ENCODE measurements at places on chromosomes 7 and 10. TPM values are rescaled to one million over a fixed set of nuclear protein-coding genes. Genes with fewer than 3 reads are reported as not detected.

Gene PDZD7
- 3.9 TPM for polyA plus RNA-seq

Gene GDF10
- polyA plus RNA-seq = not detected

Gene EVX1
- not detected for polyA plus RNA-seq

Gene LMTK2
- 3.6 TPM for polyA plus RNA-seq

Gene NT5C2
- polyA plus RNA-seq = 34.7 TPM

Gene GNAT3
- not detected for polyA plus RNA-seq

Gene PPP1R17
- polyA plus RNA-seq = not detected

Gene OPTN
- polyA plus RNA-seq = 92.0 TPM

Gene CPA2
- 0.38 TPM for polyA plus RNA-seq

- no peak overlapping the region for H3K4me3 ChIP-seq
- H3K27me3 ChIP-seq = no peaks in the 10 kb centered on the region
- no peak overlapping the region for H3K27ac ChIP-seq
- H3K4me1 ChIP-seq = no peaks in the 10 kb centered on the region
- DNase-seq = peak; percentile 85
Observed at GRCh38 chr10:49298671-49298982, 343 bp upstream of the C10orf71 start.

GRCh38 chr7:157679607-157680006 is 342.8 kb downstream of the DNAJB6 start:
- no peak overlapping the region for H3K4me3 ChIP-seq
- peaks cover 2% of the 10 kb centered on the region for H3K27me3 ChIP-seq
- no peak for DNase-seq
- H3K36me3 ChIP-seq = no peaks in the 10 kb centered on the region

DNA sequence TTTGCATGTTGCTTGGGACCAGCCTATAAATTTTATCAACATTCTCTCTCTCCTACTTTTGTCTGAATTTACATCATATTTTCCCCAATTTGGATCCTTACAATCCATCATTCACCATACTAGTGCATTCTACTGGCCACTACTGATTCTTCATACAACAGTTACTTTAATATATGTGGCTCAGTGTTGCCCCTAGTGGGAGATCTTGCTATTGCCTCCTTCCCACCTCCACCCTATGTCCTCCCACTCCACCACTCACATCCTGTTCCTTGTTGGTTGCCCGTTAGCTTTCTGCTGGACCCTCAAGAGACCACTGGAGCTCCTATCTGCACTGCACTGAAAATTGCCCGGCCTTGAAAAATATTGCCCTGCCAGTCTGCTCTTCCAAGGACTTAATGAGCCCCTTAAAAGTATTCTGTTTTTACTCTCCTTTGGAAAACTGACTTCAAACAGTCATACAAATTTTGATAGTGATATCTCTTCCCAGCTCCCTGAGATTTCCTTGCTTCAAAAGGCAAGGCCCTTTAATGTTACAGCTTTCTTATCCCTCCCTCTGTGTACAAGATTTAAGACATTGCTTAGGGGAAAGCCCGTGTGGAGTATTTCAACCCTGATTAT is 243.2 kb upstream of the TMEM229A start:
- no peaks in the 10 kb centered on the region for H3K36me3 ChIP-seq
- H3K27me3 ChIP-seq = no peaks in the 10 kb centered on the region
- no peaks in the 10 kb centered on the region for H3K4me1 ChIP-seq
- no peak for DNase-seq
- H3K27ac ChIP-seq = no peak overlapping the region

DNA sequence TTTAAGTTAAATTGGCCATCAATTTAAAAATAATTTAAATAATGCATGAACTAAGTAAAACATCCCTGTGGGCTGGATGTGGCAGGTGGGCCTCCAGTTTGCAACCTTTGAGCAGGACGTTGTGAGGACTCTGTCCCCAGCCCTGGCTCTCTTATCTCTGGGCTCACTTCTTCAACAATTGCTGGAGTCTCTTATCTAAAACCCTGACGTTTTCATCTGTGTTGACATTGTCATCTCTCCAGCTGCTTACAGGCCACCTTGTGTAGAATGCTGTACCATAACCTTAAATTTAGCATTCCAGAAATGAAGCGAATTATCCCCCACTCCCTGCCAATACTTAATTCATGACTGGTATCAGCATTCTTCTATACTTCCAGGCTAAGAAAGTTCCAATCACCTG is 3.2 kb upstream of the KIF5B start:
- no peaks in the 10 kb centered on the region for H3K36me3 ChIP-seq
- no peak overlapping the region for H3K27ac ChIP-seq
- H3K4me3 ChIP-seq = no peak overlapping the region
- H3K27me3 ChIP-seq = no peaks in the 10 kb centered on the region
- H3K4me1 ChIP-seq = no peaks in the 10 kb centered on the region

DNA sequence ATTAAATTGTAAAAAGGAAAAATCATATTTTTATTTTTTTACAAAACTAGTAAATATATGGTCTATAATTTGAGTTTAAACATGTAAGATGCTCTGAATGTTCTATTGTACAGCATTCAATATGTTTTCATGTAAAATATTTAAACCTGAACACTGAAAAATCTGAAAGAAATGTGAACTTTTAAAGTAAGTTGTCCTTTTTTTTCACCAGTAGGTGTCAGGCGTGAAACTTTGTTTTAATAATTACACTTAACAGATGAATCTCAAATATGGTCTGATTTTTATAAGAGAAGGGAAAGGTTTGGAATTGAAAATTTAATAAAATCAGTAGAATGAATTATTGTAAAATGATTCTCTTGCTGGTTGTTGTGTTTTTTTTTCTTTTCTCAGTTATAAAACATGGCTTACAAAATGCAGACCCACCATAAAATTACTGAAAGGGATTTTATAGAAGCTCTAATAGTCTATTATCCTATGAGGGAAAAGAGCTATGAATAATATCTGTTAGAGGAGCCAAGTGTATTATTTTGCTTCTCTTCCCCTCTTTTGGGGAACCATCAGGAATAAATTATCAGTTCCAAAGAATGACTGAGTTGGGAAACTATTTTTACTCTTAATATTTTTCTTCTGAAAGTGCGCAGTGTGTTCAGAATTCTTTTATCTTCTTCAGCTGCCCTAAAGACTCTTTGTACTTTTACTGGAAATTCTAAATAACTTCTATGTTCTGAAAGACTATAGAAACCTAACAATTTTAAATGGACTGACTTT is 217.7 kb upstream of the FZD1 start:
- peaks cover 3% of the 10 kb centered on the region for H3K4me1 ChIP-seq
- no peak overlapping the region for H3K27ac ChIP-seq
- no peak overlapping the region for H3K4me3 ChIP-seq
- H3K36me3 ChIP-seq = no peaks in the 10 kb centered on the region
- no peak for DNase-seq

DNA sequence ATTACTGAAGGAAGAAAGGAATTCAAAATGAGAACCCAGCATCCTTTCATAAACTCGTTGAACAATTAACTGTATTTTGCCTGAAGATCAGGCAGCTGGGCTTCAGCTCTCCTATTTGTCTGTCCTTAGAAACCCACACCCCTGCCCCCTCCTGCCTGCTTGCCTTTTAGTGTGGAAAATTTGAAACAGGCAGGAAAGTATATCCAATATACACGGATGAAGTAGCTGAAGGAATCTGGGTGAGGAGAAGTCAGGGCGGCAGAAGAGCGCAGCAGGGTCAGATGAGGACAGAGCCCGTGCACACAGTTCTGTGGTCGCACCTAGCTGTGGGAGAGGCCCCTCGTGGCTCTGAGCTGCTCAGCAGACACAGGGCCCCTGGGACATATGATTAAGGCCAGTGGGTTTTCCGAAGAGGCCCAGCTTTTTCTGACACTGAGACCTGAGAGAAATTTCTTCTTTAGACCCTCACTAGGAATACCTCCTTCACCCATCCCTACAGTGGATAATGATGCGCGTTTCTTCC is 87.9 kb downstream of the ACTR3B start:
- H3K4me1 ChIP-seq = no peaks in the 10 kb centered on the region
- no peaks in the 10 kb centered on the region for H3K27me3 ChIP-seq
- H3K36me3 ChIP-seq = no peaks in the 10 kb centered on the region
- H3K4me3 ChIP-seq = no peak overlapping the region

DNA sequence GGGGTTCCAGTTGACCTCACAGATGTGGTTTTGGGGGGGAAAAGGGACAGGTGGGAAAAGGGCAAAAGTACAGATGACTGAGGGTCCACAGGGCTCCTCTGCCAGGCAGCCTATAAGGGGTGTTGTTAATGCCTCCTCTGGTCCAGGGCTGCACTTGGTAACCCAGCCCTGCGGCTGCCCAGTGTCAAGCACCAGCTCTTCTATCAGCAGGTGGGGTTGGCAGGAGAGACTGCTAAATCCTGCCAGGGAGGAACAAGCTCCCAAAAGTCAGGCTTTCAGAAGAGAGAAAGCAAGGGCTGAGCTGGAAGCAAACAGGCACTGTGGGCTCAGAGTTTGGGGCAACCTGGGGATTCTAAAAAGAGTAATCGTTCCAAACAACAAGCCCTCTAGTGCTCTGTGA is 39.1 kb downstream of the LRRC20 start:
- H3K4me3 ChIP-seq = no peak overlapping the region
- no peaks in the 10 kb centered on the region for H3K4me1 ChIP-seq
- no peak overlapping the region for H3K27ac ChIP-seq
- DNase-seq = no peak
- H3K36me3 ChIP-seq = no peaks in the 10 kb centered on the region
- H3K27me3 ChIP-seq = no peaks in the 10 kb centered on the region

DNA sequence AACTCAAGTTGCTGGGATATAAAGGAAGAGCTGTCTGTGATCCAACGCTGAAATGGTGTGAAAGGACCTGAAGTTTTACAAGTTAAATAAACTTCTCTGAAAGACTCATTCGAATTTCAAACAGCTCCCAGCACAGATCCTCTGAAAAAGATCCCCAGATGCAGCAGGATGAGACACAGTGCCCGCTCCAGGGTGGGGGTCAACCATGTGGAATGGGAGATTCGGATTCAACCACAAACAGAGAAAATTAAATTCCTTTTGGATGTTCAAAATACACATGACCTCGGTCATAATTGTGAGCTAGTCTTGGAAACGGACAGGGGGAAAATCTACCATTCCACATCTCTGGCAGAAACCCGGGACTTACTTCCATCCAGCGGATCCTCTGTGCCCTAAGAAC is 119.6 kb downstream of the PRKAG2 start:
- no peak overlapping the region for H3K4me3 ChIP-seq
- H3K4me1 ChIP-seq = no peaks in the 10 kb centered on the region
- no peak for DNase-seq
- H3K27me3 ChIP-seq = no peaks in the 10 kb centered on the region

GRCh38 chr10:60134548-60134947 is 228.2 kb upstream of the CCDC6 start:
- DNase-seq = no peak
- H3K4me3 ChIP-seq = no peak overlapping the region
- H3K27me3 ChIP-seq = no peaks in the 10 kb centered on the region
- no peaks in the 10 kb centered on the region for H3K4me1 ChIP-seq
- no peak overlapping the region for H3K27ac ChIP-seq

GRCh38 chr7:44289341-44290251 is 35.8 kb downstream of the CAMK2B start:
- H3K27me3 ChIP-seq = no peaks in the 10 kb centered on the region
- no peak overlapping the region for H3K4me3 ChIP-seq
- H3K36me3 ChIP-seq = no peaks in the 10 kb centered on the region
- DNase-seq = peak; percentile 56
- no peaks in the 10 kb centered on the region for H3K4me1 ChIP-seq

DNA sequence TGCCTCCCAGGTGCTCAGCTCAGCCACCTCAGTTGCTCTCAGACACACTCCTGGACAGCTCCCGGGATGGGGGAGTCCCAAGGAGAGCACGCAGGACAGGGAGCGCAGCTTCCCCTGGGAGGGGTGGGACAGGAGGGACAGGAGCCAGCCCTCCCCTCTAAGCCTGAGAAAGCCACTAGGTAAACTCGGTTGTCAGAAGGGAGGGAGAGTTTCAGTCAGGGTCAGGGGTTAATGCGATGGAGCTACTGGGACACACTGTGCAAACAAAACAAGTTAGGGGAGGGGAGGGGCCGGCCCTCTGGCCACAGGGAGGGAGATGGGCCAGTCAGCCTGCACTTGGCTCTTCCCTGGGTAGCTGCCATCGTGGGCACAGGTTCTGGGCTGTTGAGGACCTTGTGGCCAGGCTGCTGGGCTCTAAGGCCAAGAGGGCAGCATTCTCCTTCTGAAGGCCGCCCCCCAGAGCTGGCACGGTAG is 31.1 kb downstream of the KAZALD1 start:
- no peaks in the 10 kb centered on the region for H3K4me1 ChIP-seq
- no peak overlapping the region for H3K4me3 ChIP-seq
- no peak for DNase-seq
- no peaks in the 10 kb centered on the region for H3K27me3 ChIP-seq
- no peaks in the 10 kb centered on the region for H3K36me3 ChIP-seq

GRCh38 chr7:156651474-156651873 is 10.9 kb downstream of the RNF32 start:
- DNase-seq = no peak
- no peaks in the 10 kb centered on the region for H3K36me3 ChIP-seq
- no peak overlapping the region for H3K27ac ChIP-seq
- no peak overlapping the region for H3K4me3 ChIP-seq
- no peaks in the 10 kb centered on the region for H3K4me1 ChIP-seq

- peaks cover 8% of the 10 kb centered on the region for H3K36me3 ChIP-seq
- peak; percentile 88 for DNase-seq
- no peak overlapping the region for H3K27ac ChIP-seq
- H3K27me3 ChIP-seq = no peaks in the 10 kb centered on the region
Observed at GRCh38 chr7:155738652-155739537, 73.4 kb downstream of the SHH start.

- no peak for DNase-seq
- no peaks in the 10 kb centered on the region for H3K27me3 ChIP-seq
- H3K36me3 ChIP-seq = no peaks in the 10 kb centered on the region
- no peaks in the 10 kb centered on the region for H3K4me1 ChIP-seq
- H3K27ac ChIP-seq = no peak overlapping the region
- H3K4me3 ChIP-seq = no peak overlapping the region
Observed at GRCh38 chr7:158001003-158001402, 586.6 kb downstream of the PTPRN2 start.

GRCh38 chr7:17159500-17160037 is 138.9 kb upstream of the AHR start:
- no peaks in the 10 kb centered on the region for H3K27me3 ChIP-seq
- no peak overlapping the region for H3K27ac ChIP-seq
- H3K36me3 ChIP-seq = no peaks in the 10 kb centered on the region
- H3K4me1 ChIP-seq = no peaks in the 10 kb centered on the region
- H3K4me3 ChIP-seq = no peak overlapping the region
- DNase-seq = no peak

GRCh38 chr7:51046103-51046466 is 263.4 kb upstream of the GRB10 start:
- H3K4me3 ChIP-seq = no peak overlapping the region
- DNase-seq = no peak
- no peaks in the 10 kb centered on the region for H3K27me3 ChIP-seq
- no peaks in the 10 kb centered on the region for H3K36me3 ChIP-seq
- no peak overlapping the region for H3K27ac ChIP-seq

DNA sequence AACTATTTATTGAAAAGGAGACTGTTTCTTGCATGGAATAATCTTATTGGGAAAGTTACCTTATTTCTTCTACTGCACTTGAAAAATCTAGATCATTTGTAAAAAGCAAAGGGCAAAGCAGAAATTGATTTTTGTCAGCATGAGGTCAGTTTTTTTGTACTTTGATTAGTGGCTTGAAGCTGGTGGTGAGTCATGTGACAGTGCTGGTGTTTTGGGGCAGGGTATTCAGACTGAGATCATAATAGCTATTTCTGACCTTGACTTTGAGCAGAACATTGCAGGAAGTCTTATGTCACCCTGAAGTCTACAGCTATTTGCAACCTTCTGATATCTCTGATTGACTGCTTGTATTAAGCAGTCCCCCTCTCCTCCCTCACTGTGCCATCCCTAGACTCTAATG is 66.3 kb upstream of the SORCS3 start:
- no peak overlapping the region for H3K27ac ChIP-seq
- no peaks in the 10 kb centered on the region for H3K4me1 ChIP-seq
- DNase-seq = no peak
- H3K27me3 ChIP-seq = no peaks in the 10 kb centered on the region
- no peaks in the 10 kb centered on the region for H3K36me3 ChIP-seq
- no peak overlapping the region for H3K4me3 ChIP-seq
